Left renal cortex interstitium (tissue), 4 donors: ENCODE measurements at places on chromosomes 13 and 19.

DNA sequence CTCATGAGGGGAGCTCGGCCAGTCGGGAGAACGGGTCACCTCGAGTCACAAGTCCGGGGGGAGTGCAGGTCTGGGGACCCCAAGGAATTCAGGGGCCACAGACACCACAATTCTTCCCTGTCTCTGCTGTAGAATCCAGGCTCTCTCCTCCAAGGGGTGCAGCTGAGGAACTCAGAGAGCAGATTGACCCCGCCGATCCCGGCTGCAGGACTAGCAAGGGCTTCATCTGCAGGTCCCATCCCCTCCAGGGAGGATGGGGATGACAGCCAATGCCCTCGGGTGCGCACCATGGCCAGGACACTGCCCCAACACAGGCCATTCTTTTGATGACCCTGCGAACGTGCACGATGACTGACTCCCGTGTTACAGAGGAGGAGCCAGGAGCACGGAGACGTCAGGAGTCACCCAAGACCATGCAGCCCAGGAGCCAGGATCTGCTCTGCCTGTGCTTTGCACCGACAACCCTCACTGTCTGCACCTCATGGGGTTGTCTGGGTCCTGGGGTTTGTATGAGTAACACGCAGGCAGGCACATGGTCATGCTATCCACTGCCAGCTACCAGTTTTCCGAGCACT, 48.5 kb upstream of the TUBGCP3 start:
- no peak for DNase-seq

GRCh38 chr19:38394488-38394887, 6.0 kb downstream of the SPRED3 start:
- DNase-seq = no peak

GRCh38 chr19:15419413-15420025, 731 bp upstream of the AKAP8L start:
- no peak for DNase-seq

DNA sequence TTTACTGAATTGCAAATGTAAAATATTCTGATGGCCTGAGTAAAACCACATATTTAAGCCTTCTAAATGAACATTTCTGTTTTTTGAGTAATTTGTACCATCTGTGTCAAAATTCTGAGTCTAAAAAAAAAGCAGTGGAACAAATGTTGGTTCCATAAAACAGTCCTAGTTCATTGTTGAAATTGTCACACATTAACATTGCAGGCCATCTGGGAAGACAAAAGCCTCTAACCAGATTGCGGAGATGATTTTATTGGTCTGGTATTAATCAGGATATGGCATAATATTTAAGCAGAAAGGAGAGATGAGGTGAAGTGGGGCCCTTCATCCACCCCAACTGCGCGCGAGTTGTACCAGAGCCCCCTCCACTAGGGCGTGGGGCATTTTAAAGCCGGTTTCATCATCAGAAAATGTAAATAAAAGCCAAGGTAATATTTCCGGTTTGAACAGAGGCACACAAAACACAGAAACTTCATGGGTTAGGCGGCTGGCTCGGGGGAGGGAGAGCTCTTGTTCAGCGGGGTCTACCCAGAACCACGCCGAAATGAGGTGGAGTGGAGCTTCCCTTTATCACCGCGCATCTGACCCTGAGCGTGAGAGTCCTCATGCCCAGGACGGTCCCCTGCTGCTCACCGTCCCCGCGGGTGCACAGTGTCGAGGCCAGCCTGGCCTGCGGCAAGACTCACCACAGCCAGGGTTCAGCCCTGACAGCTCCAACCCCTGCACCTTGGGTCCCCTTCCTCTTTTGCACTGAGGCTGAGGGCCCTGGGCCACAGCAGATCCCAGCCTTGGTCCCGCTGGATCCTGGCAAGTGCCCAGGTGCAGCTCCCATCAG, 169.2 kb downstream of the URI1 start:
- DNase-seq = no peak

GRCh38 chr13:53054569-53054968, 26.0 kb downstream of the OLFM4 start:
- no peak for DNase-seq

DNA sequence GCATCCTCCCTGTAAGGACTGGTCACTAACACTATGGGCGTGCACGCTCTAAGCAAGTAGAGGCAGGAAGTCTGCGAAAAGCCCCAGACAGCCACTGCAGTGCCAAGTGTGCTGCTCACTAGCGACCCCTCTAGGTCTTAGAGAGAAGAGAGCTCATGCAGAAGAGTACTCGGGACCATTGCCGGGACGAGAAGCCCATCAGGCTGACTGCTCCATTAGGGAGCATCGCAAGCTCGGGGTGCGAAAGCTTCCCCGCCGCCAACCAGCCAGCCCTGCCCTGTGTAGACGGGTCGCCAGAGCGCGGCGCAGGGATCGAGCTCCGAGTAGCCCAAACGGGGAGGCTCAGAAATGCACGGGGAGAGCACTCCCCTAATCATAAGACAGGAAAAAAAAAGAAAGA, 16.6 kb downstream of the POU4F1 start:
- no peak for DNase-seq

- no peak for DNase-seq
These were observed 4.3 kb upstream of the LATS2 start for GRCh38 chr13:21065686-21066085.

DNA sequence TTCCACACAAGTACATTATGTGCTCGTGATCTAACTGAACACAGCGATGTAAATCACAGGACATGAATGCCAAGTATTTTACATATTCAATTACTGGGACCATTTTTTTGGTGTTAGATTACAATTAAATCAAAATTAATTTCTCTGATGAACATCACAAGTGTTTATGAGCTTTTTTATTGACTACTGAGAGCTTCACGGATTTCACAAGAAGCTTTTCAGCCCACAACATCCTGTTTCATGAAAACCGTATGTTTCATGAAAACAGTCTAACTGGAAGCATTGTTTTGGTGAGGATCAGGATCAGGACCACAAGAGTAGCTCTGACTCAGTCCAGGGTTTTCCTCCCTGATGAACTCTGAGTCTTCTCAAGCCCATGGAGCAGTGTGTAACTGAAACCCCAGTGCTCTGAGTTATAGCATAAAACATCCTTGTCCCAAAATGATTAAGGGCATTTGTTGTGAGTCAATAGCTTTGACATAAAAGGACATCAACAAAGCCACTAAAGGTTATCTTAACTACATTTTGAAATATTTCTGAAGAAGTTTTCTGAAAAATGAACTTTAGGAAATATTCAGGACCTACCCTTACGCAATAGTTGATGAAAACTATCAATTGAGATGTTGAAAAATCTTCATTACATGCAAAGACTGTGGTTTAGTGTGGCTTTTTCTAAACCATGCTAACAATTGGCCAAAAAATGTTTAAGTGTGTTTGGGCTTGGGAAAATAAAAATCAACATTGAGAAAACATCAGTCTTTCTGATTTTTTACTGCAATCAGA, 49.3 kb downstream of the UFM1 start:
- no peak for DNase-seq

DNA sequence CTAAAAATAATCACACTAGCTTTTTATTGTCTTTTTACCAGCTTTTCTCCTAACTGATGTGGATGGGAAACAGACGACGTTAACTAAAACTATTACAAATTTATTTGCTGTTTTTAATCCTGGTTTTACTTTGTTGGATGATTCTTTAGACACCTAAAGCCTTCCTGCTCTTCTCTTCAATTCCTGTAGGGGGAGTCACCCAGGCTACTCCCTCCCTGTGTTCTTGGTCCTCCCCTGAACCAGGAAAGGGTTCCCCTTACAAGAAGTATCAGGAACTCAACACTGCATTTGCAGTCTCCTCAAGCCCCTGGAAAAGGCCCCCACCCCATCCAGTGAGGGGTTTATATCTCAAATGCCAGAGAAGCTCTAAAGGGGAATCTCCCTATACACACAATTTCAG, 206.1 kb downstream of the SUCLA2 start:
- no peak for DNase-seq

DNA sequence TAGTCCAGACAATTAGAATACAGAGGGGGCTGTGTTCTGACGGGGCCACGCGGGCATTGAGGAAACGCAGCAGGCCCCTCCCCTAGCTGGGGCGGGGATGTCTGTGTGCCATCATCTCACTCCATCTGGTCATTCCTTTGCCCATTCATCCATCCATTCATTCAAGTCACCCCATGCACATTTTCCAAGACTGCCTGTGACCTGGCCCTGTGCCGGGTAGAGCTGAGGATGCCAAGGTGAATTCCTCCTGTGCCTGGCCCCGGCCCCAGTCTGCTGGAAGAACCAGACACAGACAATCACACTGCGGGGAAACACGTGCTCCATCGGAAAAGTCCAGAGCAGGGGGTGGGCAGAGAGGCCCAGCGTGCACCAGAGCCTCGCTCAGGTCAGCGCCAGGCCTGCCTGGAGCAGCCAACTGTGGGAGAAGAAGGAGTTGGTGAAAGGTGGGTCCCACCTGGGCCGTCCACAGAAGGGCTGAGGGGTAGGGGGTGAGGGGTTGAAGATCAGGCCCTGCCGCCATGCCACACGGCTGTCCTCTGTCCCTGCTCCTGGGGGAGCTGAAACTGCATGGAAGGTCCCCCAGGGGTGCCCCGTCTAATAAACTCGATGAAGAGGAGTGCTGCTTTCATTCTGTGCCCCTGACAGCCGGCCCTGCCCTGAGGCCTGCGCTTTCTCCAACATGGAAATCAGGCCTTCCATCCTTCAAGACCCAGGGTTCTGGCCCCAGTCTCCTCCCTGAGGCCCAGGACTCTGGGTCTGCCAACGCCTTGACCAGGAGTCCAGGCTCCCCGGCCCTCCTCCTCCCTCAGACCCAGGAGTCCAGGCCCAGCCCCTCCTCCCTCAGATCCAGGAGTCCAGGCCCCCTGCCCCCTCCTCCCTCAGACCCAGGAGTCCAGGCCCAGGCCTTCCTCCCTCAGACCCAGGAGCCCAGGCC, 1.6 kb upstream of the CACNG6 start:
- no peak for DNase-seq

DNA sequence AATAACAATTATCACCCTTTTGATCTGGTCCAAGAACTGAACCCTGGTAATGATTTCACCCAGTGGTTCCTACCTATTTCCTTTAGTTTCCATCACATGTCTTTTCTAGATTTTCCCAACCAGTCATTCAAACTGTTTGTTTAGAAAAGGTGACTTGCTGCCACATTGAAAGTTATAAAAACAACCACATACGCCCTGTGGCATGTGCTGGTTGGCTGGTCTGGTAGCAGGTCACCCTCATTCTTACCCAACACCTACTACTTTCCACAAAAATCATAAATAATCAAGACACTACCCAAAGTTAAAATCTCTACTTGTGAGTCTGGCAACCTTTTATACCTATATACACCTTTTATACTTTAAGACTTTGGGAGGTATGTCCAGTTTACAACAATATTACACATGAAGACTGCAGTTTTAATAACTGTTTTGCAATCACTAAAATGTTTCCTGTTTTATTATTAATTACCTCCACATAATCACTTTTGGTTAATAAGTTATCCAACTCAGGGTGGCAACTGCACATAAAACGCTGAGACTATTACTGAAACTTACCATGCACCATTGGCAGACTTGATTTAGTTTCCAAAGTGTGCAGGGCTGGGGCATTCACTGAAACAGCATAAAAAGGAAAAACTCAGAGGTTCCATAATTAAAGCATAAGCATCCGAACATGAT, 38.9 kb downstream of the DZIP1 start:
- no peak for DNase-seq

- DNase-seq = no peak
These were observed 301.6 kb downstream of the SLITRK6 start for GRCh38 chr13:85497652-85498051.

DNA sequence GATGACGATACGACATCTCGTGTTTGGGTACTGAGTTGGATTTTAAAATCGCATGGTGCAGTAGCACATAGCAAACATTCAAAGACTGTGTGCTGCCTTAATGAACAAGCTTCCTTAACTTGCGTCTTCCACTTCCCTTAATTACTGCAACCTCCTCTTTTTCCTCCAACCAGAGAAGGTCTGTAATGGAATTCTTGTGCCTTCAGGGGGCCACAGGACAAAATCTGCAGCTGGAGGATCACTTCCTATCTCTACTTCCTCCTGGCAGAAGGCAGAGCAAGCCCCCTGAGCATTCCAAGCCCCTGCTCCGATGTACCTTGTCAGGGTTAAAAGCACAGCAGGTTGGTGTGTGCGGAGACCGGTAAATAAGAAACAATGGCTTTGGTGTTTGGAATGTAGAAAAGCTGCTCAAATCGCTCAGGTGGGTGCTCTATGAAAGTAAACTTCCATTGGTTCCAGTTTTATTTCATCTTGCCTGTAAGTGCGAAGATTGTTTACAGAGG, 151.3 kb upstream of the UQCRFS1 start:
- DNase-seq = no peak

DNA sequence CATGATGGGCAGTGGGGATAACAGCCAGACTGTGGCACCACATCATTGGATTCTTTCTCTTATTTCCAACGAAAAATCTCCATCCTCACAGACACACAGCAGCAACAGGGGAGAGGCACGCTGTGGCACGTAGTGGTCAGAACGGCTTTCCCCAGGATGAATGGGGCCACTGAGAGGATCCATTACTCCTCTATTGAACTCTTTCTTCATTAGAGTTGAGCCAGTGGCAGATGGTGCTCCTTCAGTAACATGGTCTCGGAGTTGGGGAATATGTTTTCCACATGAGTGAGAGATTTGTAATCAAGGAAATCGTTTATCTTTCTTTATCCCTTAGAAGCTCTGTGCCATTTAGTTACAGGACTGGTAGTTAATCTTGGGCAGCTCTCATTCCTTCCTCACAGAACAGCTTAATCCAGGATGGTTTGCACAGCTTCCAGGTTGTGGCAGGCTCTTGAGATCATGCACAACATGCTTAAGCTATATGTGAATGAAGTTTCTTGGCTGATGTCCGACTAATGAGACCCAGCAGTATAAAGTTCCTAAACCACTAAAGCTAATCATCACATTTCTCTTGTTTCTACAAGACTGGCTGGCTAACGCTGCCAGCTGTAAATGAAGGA, 180.5 kb upstream of the SLC10A2 start:
- DNase-seq = no peak

DNA sequence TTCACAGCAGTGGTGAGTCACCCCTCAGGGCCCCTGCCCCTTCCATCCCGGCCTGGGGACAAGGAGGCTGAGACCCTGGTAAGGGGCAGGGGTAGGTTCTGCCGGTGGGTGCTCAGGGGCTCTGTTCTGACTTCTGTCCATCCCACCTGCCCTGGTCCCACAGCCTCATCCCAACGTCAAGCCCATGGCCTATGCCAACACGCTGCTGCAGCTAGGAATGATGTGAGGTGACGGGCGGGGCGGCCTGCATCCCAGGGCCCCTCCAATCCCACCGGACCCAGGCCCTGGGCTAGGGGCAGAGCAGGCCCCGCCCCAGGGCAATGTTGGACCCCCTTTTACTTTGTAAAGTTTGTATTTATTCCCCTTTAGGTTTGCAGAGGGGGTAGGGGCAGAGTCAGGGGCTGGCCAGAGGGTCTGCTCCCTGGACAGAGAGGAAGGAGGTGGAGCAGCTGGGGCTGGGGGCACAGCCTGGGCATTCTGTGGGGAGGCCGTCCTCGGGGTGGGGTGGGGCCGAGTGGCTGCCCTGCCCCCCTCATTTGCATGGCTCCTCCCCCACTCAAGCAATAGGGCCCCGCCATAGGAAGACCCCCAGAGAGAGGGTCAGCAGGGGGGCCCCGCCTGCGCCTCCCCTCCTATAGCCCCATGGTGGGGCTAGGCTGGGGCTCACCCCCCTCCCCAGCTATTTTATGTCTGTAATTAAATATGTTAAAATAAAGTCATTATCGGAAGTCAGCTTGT, 23.1 kb downstream of the CCDC8 start:
- DNase-seq = no peak
